ENCODE measurements at places on chromosomes 4 and X. TPM values are rescaled to one million over a fixed set of nuclear protein-coding genes. Genes with fewer than 3 reads are reported as not detected.

DNA sequence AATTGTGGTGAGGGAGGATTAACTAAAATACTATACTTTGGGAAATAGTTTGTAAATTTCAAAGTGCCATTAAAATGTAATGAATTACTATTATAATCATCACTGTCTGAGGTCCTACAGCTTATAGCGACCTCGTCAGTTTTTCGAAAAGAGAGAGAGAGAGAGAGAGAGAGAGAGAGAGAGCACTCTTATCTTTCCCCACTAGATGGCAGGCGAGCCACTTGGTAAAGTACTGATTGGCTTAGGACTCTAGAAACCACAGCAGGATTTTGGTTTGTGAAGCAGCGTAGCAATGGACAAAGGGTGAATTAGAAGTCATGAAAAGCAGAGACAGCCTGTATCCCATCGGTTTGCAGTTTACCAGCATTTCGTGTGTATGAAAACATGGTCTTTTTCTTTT lies 52.5 kb downstream of the LINC00632 start:
- peak; percentile 66 for DNase-seq

- DNase-seq: no peak
Observed at GRCh38 chr4:51963841-51964517, 56.2 kb downstream of the LRRC66 start.

DNA sequence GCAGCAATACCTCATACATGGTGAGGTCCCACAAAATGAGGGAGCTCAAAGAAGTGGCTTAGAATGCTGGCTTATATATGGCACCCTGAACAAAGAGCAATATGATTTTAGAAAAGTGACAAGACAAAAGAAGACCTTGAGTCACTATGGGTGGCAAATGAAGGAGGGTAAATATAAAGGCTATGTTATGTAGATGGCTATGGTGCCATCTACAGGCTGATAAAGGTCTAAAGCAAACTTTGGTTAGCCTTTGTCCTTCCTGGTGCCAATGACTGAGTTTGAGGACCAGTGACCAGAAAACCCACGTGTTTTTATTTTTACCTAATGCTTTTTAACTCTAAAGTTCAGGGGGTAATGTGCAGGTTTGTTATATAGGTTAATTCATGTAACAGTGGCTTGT lies 151.8 kb downstream of the CCNG2 start:
- peak; percentile 25 for DNase-seq

DNA sequence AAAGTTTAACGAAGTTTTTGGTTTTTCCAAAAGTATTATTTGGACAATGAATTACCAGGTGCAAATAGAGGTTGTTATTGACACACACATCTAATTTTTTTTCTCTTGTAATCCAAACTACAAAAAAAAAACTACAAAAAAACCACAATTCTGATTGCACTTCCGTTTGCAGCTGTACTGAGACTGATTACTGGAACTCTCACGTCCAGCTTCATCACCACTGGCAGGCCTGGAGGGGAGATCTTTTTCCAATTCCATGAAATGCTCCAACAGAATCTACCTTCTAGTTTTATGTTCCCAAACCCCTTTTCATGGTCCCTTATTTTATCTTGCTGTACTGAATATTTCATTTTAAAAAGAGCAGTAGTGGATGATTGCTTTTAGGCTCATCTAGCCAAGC lies 1118.3 kb downstream of the C4orf33 start:
- no peak for DNase-seq

- DNase-seq: no peak
Observed at GRCh38 chrX:147739196-147739595, 172.5 kb upstream of the FMR1 start.

DNA sequence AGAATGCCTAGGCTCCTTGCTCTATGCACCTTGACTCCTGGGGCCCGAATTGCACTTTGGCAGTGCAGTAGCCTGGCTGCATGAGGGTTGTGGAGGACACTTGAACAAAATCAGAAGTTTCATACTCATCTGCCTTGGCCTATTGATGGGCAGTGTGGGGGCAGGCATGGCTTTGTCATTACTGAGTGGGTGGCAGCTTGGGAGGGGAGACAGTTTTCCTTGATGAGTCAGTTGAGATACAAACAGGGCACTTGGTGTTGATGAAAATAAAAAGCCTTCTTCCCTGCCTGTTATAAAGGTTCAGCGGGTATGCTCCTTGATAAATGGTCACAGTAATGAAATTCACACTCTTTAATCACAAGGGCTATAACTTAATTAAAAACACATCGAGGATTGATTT lies 126.8 kb upstream of the MAMLD1 start:
- no peak for DNase-seq

GRCh38 chr4:41455206-41455605 lies 82.8 kb upstream of the LIMCH1 start:
- no peak for DNase-seq

DNA sequence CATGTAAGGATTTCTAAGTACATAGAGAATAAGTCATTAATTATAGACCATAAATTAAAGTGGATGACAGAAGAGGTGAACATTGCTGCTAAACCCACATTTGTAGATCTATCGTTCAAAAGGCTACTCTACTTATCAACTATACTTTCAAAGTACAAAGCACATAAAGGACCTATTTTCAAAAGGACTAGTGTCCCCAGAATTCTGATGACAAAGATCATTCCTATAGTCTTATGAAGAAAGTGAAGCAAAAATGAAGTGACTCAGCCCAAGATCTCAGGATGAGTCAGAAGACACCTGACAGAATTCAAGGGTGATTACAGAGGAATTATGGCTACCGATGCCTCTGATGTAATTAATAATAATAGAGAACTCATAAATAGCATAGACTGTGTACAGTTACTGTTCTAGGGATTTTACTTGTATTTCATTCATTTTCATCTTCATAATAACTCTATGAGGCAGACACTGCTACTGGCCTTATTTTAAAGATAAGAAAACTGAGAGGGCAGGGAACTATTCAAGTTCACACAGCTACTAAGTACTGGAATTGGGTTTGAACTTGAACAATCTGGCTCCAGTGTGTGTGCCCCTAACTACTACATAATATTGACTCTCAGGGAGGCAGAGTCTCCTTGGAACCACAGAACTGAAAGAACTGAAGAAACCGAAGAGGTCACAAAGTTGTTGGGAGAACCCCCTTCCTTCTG lies 17.1 kb downstream of the USP46 start:
- DNase-seq: no peak

DNA sequence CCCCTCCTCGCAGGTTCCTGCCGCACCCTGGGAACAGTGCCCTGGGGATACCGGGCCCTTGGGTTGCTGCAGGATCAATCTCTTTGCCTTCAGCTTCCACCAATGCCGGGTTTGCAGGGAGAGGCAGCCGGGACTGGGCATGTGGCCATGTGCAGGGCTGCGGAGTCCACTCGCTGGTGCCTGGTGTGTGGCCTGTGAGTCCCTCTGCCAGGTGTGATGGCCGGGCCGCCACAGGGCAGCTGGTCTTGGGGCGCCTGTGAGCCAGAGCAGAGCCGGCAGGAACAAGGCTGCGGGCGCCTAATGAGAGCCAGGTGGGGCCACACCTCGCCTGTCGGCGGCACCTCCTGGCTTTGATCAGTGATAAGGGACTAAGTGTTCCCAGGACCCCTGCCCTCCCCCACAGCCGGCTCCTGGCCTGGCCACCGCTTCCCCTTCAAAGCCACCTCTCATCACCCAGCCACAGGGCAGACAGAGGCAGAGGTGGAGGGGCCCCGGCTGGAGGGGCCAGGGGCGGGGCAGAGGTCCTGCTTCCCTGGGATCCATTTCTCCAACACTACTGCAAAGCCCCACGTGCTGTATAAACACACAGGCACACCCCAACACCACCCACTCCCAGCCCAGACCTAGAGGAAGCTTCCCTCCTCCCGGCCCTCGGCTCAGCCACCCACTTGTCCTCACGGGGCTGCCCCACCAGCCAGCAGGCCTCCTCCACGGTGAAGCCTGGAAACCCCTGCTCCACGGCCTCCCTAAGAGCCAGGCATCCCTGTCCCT lies 132.7 kb downstream of the CPZ start:
- no peak for DNase-seq

DNA sequence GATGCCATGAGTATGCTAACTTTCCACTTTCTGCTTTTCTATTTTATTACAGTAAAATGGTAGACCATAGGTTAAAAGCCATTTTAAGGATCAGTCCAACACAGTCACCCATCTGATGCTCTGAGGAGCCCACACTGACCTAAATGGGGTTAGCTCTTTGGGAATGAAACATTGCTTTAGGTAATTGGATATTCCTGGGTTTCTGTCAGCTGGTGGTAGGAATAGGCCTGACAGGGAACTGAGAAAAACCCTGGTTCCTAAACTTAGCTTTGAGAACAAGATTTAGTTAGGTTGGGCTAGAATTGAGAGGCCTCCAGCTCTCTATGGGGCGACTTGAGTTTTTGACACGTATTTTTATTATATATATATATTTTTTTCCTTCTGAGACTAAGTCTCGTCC lies 40.4 kb downstream of the MCUB start:
- DNase-seq: no peak

DNA sequence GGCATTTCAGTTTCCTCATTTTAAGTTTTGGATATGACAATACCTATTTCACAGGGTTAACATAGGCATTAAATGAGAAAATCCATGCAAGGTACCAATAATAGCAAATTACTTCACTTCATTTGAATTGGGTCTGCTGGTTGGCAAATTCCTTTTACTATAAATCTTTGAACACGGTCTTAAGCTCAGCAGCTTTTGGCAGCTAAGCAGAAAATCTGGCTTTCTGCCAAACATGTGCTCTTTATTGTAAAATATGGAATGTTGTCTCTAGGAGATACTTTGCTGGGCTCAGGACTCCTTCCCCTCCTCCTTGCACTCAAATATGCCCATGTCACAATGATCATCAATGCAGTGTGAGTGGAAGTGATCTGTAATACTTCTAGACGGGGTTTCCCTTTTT lies 16.8 kb upstream of the DMP1 start:
- peak; percentile 55 for DNase-seq

DNA sequence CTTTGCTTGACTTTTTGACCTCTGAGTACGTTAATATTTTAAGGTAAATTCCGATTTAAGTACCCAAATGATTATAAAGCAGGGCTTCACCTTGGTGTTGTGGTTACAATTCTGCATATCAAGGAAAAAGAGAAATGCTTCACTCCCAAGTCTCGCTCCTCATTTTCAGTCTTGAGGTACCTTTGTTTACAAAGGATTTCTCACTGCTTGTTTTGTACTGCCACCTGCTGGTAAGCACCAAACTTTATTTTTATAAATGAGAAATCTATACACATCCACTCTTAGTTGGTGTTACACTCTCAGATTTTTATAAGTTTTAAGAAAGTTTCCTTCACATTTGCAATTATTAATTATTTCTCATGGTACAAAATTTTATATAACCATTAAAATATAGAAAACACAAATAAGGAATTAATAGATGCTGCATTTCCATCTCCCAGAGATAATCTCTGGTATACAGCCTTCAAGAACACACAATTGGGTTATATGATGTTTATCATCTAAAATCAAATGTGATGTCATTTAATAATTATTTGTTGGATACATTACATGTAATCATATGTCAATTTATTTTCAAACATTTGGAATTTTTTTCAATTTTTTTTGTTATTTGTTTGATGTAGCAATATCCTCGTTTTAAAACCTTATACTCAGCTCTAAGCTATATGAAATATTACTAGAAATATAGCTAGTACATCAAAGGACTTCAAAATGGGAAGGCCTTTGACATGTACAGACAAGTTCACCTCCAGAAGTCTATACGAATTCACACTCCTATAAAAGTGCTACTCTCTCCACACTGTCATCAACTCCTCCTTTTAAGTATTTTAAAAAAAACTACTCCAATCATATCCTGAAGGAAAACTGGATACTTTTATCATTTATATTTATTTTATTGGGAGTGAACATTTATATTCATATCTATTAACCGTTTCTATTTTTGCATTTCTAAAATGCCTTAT lies 179.9 kb downstream of the KCNIP4 start:
- peak; percentile 56 for DNase-seq

DNA sequence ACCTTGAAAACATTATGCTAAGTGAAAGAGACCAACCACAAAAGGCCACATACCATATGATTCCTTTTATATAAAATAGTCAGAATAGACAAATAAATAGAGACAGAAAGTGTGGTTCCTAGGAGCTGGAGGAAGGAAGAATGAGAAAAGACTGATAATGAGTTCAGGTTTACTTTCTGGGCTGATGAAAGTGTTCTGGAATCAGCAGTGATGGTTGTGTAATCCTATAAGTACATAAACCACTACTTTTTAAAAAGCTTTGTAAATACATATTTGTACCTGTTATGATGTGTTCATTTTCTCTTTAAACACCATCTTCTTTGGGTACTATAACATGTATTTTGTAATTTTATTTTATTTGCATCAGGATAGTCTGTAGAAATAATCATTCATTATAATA lies 20.6 kb downstream of the PIR start:
- no peak for DNase-seq

DNA sequence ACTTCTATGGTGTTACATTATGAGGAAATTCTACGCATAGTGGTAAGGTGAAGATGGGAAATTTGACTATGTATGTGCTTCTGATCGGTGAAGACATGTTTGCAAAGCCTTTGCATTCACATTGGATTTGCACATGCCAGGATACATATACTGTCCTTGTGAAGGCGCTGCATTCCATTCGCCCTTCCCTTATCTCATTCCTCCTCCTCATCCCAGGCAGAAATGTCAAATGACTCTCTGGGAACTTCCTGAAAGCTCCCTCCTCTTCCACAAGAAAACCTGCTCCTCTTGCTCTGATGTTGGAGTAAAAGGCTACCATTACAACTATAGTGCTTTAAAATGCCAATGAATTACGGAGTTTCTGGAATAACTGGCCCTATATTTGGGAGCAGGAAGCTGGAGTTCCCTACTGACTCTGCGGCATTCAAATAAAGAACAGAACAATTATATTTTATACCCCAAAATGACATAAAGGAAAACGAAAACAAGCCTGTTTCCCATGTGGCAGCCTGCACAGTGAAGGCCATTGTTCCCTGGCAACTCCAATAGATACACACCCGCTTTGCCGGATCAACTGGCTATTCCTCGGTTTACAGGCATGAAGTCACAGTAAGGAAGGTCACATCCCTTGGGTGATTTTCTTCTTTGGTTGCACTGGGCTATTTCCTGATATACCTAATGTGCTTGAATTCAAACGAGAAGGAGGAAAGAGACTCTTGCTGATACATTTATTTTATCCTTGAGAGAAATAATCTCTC lies 84.5 kb downstream of the AREG start:
- no peak for DNase-seq

- no peak for DNase-seq
Observed at GRCh38 chr4:113290666-113291065, 241.2 kb downstream of the ANK2 start.

DNA sequence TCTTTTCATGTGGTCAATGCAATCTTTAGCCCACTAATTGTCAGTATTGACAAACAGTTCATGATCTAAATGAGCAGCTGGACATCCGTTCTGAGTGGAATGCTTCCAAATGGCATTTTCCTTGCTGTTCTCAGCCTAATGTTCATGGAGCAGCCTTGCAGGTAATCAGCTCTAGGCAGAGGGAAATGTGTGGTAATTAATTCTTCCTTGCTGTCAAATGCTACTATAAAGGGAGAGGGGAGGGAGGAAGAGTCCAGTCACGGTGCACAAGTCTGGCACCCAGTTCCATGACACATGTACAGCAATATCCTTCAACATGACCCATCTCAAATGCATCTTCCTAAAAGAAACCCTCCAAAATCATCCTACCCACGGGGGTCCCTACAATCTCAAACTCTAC lies 88.5 kb downstream of the LDB2 start:
- no peak for DNase-seq

MAGEA1 gene
- not detected for total RNA-seq

TRIM2 gene
- 93.2 TPM for total RNA-seq

PDCL2 gene
- not detected for total RNA-seq

SRPX2 gene
- 8.8 TPM for total RNA-seq

CABS1 gene
- total RNA-seq: not detected

MAGEA12 gene
- not detected for total RNA-seq
